Fibroblast of skin of scalp (primary cell): ENCODE measurements at places on chromosomes 7 and 10.

GRCh38 chr7:75982306-75983064, 11.9 kb downstream of the TMEM120A start:
- no peak for DNase-seq

DNA sequence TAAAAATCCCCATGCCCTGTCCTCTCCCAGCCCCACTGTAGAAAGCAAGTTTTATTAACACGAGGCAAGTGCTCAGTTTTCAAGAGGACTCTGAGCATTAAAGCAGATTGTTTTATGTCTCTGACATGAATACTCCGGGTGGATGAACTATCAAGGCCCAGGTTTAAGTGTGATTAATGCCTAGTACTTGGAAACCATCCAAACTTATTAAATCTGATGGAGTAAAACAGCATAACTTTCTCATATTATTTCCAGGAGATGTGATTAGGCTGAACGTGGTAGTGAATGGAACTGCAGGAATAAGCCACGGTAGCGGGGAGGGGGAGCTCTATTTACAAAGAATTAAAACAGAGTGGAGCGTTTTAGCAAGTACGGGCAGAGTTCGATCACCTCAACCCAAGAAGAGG, 144.2 kb upstream of the RNF32 start:
- DNase-seq = no peak

DNA sequence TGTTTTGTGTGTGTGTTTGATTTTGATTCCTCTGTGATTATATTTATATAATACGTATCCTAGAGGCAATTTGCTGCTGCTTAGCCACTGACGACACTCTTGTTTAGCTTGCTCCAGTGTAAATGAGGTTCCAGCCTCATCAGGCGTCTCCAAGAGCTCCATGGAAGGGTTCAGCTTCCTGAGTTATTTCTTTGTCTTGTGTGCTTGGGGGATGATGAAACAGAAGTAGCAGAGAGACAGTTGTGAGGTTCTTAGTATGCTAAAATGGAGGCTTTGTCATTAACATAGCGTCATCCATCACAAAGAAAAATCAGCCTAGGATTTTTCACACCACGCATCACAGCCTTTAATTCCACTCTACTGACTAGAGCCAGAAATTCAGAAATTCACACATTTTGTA, 85.1 kb downstream of the KLF6 start:
- DNase-seq = no peak

DNA sequence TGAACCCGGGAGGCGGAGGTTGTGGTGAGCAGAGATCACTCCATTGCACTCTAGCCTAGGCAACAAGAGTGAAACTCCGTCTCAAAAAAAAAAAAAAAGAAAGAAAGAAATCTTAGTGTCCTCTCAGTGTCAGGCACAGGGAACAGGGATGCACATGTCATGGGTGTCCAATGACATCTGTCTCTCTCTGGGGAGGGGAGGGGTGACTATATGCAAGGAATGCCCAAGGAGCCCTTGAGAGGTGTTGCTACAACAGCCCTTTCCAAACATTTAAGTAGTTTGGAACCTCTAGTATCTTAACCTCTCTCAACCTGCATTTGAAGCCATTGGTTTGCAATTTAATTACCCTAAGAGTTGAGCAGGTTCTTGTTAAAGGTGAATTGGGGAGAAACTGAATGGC, 28.9 kb downstream of the PDLIM1 start:
- no peak for DNase-seq

DNA sequence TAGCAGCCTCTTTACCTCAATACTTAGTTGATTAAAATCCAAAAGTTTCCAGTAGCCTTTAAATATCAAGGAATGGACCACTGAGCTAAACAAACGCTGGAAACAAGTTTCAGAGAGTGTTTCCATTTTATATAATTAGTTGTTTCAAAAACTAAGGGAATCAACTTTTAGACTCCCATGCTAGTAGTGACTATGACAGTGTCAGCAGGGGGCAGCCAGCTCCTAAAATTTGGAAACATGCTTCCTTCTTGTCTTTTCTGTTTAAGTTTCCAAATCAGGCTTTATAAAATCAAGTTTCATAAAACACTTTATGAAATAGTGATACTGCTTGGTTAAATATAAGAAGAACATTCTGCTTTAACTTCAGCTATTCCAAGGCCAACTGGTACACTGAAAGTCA, 138.2 kb upstream of the TMEM229A start:
- no peak for DNase-seq

GRCh38 chr10:43692051-43692825, 43.6 kb upstream of the ZNF32 start:
- DNase-seq = peak; percentile 47

GRCh38 chr7:120991161-120991560, 2.6 kb downstream of the CPED1 start:
- DNase-seq = no peak

- peak; percentile 50 for DNase-seq
Observed at GRCh38 chr10:21509341-21510240, 15.9 kb downstream of the SKIDA1 start.
